ENCODE measurements at places on chromosomes 2 and 18.

- no peak for DNase-seq
Observed at GRCh38 chr2:234789556-234790325, 162.1 kb upstream of the SH3BP4 start.

GRCh38 chr2:175066411-175066810 is 61.2 kb upstream of the CHN1 start:
- DNase-seq = no peak

DNA sequence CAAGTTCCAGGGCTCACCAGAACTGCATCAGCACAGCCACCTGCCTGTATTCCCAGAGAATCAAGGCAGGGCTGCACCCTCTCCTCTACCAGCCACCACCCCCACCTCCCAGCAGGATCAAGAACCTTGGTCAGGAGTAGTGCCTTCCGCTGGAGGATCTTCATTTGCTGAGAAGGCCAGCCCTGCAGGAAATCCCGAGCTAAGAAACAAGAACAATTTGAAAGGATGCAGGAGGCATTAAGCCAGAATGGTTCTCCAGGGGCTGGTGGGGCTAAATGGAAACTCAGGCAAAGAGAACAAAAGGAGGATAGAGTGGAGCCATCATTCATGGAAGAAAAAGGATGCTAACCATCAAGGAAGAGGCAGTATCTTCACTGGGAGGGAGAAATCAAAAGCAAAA is 147.3 kb upstream of the SLC14A2 start:
- no peak for DNase-seq

DNA sequence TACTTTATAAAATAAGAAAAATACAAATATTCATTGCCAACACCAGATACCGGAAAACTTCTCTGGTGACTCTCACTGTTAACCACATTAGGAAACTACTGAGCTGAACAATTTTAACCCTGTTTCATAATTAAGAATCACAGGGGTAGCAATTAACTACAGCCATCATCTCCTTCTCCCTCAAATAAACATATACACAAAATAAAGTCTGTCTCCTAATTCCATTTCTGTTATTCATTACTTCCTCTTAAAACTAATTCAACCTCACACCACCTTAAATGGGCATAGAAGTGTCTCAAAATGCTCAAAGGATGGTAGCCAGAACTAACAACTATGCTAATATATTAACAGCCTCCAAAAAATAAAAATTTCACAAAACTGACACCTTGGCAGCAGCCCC is 60.7 kb downstream of the ACVR1 start:
- no peak for DNase-seq

GRCh38 chr2:177326005-177326404 is 61.5 kb upstream of the NFE2L2 start:
- no peak for DNase-seq

DNA sequence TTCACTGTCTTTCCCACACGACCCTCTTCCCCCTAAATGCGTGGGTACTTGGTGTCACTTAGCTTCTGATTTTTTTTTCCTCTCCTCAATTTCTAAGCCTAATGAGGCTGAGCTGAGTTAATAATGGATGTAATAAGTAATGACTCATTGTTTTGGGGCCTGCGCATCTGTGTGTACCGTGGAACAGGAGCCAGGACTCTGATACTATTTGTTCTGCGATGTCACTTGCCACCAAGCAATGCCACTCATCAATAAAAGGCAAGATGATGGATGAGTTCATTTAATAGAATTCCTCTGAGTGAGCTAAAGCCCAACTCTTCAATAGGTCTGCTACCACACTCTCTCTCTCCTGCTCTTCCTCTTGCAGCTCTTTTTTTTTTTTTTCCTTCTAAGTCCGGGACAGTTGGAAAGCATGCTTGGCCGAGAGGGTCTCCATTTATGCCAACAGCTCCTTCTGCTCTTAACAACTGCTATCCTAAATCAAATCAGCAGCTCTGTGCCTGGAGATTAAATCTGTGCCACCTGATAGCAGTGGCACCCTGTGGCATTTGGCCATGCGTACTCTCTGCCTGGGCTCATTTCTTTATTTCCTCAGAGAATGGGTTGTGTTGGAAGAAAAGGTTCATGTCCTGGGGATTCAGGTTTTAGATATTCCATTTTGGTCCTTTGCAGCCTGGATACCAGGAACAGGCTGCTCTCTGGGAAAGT is 1284.2 kb upstream of the PIK3C3 start:
- DNase-seq = no peak

DNA sequence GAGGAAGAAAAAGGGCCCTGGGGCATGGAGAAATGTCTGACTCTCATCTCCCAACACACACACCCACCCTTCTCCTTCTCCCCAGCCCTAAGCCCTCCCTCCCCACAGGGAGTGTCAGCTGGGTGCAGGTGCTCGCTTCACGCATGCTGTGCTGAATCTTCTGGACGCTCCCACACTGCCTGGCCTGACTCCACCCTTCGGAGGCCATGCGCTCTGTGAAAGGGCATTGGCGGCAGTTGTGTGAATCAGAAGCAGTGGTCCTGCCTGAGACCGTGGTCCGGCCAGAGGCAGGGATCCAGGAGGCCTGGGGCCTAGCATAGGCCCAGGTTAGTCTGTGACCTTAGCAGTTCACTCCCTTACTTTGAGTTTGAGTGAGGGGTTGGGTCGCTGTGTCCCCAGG is 57.1 kb downstream of the LONRF2 start:
- DNase-seq = no peak

GRCh38 chr2:2273421-2273820 is 57.7 kb downstream of the MYT1L start:
- no peak for DNase-seq

GRCh38 chr2:190443778-190444481 is 35.8 kb downstream of the MFSD6 start:
- DNase-seq = peak; percentile 30

- DNase-seq = no peak
Observed at GRCh38 chr2:43538034-43538670, 57.7 kb downstream of the THADA start.

- DNase-seq = peak; percentile 78
Observed at GRCh38 chr2:24409700-24410556, 49.6 kb upstream of the ITSN2 start.

DNA sequence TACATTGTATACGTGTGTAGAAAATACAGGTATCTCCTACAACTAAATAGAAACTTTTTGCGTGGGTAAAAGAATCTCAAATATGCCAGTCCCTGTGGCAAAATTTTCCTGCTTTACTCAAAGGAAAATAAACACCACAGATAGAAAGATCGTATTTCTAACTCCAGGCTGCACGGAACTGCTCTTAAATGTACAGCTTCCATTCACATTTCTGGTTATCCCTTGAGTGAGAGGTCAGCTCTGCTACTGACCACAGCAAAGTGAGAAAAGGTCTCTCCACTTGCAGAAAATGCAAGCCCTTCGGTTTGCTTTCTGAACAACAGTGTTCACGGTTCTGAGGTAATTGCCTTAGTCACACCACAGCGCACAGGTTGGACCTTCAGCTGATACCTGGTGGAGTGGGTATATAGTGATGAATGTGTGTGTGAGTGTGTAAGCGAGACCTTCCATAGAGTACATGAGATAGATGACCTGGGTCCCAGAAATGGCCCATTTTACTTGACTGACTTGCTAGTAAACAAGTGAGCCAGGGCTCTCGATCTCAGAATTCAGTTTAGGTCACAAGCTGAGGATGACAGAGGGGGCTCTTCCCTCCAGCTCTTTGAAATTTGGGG is 52.1 kb downstream of the ALPK2 start:
- no peak for DNase-seq

DNA sequence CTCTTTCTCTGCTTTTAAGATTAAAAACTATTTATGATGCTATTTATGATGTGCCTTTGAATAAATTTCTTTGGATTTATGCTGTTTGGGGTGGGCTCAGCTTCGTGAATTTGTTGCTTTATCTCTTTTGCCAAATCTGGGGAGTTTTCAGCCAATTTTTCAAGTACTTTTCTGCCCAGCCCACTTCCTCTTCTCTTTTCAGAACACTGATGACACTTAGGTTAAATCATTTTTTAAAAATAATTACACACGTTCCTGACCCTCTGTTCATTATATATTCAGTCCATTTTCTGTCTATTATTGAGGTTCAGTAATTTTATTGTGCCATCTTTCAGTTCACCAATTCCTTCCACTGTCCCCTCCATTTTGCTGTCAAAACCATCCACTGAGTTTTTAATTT is 14.8 kb upstream of the BCL2L11 start:
- DNase-seq = no peak

DNA sequence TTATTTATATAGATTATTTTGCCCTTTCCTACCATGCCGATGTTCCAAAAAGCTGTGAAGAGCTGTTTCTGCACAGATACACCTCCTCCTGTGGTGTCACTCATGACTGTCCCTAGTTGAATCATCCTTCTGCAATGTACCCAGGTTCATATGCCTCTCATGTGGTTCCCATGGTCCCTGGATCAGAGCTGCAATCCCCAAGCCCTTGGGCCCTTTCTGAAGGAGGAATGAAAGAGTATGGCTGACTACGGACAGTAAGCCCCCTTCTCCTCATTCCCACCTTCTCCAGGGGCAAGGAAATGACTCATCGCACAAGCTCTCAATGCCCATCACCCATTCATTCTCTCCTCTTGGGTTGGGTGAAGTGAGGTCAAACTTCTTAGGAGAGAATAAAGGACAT is 63.9 kb upstream of the ACVR1 start:
- no peak for DNase-seq

DNA sequence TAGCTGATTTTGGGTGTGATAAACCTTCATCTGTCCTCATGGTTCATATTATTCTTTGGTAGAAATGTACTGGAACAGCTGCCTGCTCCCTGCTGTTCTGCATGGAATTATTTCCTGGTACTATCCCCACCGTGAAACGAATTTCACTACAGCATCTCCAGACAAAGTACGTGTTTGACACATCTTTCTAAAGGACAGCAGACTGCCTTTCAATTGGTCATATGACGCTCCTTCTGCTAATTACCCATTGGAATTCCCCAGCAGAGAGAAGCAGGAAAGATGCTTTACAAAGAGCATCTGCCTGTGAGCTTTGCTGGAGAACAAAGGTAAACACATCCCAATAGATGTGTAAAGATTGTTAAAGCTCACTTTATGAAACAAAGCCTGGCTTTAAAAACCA is 4.4 kb upstream of the RFX8 start:
- DNase-seq = no peak

DNA sequence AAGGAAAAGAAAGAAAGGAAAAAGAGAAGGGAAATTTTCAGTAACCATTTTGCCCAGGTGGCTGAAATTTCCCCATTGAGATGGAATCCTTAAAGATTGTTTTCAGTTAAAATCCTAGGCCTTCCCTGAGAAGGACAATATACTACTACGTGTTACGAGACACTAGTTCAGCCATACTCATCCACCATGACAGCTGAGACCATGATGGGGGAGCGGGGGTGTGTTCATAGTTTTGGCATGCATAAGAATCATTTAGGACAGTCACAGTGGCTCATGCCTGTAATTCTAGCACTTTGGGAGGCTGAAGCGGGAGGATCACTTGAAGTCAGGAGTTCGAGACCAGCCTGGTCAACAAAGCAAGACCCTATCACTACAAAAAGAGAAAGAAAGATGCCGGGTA is 28.0 kb downstream of the PLA2R1 start:
- no peak for DNase-seq

DNA sequence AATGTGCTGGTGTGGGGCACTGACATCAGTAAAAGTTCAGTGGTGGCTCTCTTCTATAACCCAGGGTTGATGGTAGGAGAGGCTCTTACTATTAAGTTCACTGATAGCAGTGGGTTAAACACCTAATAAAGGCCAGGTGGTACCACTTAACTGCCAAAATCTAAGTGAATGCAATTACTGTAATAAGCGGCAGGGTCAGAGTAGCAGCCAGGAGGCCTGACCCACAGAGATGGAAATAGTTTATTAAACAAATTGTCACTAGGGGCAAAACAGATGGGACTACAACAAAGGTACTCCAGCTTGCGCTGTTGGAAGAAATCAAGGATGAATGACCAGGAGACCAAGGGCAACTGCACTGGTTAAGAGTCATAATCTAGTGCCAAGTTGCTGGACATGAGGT is 26.6 kb downstream of the ZSWIM2 start:
- no peak for DNase-seq

- DNase-seq = no peak
Observed at GRCh38 chr18:76328140-76328539, 166.9 kb downstream of the ZNF516 start.

Data from hepatocyte (in vitro differentiated cells).